ENCODE measurements at places on chromosomes 1 and 21.

DNA sequence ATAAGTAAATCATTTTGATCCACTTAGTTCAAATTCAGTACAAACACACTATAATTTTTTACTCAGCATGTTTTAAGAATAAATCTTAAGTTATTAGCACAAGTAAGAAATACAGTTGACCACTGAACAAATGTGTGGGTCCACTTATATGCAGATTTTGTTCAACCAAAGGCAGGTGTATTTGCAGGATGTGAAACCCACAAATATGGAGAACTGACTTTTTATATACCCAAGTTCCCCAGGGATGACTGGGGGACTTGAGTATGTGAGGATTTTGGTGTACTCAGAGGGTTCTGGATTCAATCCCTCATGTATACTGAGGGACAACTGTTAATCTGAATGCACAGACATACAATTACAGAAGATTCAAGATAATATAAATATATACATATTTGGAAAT, 25.7 kb upstream of the ERICH3 start:
- DNase-seq, result no peak

GRCh38 chr1:177914603-177915002, 55.3 kb downstream of the SEC16B start:
- DNase-seq, result no peak

DNA sequence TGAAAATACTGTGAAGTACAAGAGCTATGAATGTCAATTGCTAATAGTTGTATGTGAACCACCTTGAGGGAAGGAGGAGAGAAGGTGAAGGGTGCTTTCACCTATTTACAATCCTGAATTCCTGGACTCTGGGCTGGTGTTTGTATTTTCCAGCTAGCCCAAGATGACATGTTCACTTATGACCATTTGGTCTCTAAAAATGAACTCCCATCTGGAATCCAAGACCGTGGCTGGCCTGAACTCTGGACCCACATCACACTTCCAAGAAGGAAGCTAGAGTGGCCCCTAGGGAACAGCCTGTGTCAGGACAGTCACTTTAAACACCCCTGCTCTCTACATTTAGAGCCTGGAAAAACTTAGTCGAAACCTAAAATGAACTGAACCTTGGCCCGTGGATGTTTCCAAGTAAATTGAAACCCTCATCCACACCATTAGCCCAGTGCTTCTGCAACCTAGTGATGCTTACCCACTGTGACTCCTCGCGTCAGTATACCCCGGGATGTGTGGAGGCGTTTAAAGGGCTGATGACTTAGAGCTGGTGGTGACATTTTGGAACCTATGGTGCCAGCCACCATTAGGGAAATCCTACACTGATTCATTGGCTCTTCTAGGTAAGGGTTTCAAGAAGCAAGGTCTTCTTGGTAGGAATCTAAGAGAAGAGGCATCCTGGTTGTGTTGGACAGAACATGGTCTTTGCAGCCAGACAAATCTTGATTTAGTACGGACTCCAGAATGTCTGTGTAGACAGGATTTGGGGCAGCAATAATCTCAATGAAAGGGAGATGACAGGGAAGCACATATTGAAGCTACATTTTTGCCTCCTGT, 171.5 kb upstream of the IRF2BP2 start:
- no peak for DNase-seq

DNA sequence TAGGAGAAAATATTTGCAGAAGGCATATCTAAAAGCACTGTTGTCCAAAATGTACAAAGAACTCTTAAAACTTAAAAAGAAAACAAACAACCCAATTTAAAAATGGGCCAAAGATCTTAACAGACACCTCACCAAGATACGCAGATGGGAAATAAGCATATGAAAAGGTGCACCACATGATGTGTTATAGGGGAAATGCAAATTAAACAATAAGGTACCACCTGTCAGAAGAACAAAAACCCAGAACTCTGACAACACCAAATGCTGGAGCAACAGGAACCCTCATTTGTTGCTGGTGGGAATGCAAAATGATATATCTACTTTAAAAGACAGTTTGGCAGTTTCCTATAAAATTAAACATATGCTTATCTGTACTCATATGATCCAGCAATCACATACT, 18.1 kb downstream of the SLC2A5 start:
- no peak for DNase-seq

DNA sequence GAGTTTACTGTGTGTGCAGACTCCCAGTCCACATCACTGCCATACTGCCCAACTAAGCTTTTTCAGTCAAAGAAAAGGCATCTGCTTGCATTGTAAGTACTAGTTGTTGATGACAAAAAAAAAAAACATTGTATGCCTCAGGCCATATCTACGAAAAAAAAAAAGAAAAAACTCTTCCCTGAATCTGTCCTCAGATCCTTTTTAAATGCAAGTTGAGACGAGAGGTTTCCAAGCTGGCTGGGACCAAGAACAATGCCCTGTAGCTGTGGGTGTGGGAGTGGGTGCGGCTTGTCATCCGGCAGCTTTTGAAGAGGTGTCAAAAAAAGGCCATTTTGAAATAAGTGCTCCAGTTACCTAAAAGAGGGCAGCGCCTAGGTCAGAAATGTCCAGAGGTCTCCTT, 29.2 kb upstream of the HHAT start:
- DNase-seq, result no peak

DNA sequence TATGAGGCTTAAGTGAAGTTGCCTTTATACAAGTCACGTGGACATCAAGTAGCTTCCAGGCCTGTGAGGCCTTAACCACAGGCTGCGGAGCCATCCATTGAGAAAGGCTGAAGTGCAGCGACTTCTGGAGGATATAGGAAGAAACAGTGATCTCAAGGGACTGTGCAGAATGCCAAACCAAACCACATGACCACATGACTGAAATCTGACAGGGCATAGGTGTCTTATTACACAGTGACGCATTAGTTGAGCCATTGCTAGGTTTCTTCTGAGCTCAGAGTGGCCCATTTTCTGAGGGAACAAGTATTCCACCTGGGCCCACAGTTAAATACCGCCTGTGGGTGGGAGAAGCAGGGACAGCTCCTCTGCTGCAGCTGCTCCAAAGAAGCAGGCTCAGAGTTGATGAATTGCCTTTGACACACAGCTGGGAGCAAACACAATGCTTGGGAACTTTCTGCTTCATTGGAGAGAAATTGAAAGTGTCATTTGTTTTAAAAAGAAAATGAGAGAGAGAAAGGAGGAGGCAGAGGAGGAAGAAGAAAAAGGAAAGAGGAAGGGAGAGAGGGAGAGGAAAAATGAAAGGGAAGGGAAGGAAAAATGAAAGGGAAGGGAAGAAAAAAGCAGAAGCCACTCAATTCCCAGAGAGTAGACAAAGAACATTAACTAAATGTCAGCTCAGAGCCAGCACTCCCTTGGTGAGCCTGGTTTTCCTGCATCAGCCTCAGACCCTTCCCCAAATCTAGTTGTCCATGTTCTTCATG, 94.4 kb downstream of the COLGALT2 start:
- DNase-seq, result peak; percentile 39

DNA sequence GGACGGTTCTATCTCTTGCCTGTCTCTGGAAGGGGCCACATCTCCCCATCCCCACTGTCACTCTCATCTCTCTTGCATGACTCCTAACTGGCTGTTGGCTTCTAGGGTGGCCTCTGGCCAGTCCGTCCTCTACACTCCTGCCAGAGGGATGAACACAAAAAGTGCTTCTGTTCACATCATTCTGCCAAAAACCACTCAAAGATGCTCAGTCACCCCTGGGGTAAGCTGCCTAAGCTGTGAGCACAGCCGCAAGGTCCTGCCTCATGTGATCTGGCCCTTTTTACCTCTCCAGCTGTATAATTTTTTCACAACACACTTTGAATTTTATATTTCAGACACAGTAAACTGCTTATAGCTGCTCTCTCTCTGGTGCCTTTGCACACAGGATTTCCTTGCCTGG, 97.6 kb upstream of the CD34 start:
- DNase-seq, result no peak

DNA sequence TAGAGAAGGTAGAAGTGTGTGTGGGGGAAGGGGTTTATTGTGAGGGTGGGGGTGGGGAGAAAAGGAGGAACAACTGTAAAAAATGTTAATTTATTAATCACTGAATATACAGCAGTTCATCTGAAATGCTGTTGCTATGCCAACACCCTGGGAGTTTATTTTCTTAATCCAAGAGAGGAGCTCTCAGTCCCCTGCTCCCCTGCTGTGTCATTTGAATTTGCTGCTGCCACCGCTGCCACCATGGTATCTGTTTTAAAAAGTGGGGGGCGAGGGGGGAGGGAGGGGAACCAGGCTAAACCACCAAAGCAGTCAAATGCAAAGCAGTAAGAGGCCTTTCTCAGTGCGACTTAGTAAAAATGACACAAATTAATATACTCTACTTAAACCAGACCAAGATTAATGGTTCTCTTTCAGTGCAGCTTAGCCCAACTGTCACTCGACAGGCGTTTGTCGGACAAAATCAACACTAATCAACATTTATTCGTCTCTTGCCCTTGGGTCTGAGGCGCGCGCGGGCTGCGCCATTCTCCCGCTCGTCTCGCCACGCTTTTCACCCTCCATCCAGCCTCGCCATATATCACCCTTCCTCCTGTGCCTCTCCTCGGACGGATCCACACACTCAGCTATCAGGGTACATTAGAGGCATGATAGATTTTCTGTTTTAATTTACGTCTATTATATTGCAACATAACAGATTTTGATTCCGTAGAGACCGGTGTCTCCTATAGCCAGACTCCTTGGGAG, 76.2 kb downstream of the PBX1 start:
- DNase-seq, result no peak

GRCh38 chr1:21289700-21290545, at the start of gene ECE1:
ECE1 (minus strand) TSS chr1:21290463; CDS start chr1:21290414, 49 bp downstream.
- DNase-seq, result peak; percentile 39

- no peak for DNase-seq
Observed at GRCh38 chr1:2474933-2475371, 1.1 kb upstream of the PLCH2 start.

DNA sequence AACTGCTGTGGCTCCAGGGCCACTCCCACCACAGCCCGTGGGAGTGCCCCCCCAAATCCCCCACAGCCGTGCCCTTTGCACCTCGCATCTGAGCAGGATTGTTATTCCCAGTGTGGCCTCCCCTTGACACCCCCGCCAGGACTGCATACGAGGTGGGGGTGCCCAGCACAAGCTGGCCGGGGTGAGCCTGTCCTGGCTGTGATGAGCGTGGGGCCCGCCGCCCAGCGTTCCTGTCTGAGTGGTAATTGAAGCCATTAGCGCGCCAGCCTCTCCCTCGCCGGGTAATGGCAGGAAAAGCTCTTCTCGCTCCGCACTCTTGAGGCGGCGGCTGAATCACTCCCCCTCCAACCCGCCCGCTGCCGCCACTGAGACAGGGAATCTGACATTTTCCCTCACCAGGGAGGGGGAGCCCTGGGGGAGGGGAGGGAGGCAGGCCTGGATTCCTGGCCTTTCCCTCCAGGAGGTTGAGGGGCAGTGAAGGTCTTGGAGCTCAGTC, 27.7 kb downstream of the PTPRF start:
- DNase-seq, result no peak

DNA sequence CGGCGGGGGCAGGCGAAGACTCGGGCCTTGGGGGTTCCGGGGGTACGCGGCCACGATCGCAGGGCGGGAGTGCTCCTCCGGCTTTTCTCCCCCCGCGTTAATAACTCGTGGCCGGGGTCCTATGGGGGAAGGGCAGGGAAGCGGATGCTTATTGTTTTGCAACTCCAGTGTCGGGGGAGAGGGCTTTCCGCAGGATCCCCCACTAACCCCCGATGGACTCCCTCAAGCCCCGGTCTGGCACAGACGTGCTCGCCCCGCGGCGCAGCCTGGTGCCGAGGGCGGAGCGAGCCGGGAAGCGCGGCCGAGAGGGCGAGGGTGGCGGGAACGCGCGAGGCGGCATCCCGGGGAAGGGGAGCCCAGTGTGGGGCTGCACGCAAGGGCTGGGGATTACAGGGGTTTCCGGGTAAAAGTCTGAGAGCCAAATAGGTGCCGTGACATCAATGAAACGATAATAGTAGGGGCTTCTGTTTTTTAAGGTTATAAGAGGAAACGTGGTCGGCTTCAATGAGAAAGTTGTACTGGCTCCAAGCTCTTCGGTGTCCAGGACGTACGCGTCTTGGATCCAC, 772 bp downstream of the UCK2 start:
- peak; percentile 11 for DNase-seq

- DNase-seq, result no peak
Observed at GRCh38 chr1:6775261-6776043, 9.8 kb upstream of the CAMTA1 start.

- DNase-seq, result peak; percentile 46
Observed at GRCh38 chr1:153352523-153352922, 3.9 kb upstream of the PGLYRP4 start.

DNA sequence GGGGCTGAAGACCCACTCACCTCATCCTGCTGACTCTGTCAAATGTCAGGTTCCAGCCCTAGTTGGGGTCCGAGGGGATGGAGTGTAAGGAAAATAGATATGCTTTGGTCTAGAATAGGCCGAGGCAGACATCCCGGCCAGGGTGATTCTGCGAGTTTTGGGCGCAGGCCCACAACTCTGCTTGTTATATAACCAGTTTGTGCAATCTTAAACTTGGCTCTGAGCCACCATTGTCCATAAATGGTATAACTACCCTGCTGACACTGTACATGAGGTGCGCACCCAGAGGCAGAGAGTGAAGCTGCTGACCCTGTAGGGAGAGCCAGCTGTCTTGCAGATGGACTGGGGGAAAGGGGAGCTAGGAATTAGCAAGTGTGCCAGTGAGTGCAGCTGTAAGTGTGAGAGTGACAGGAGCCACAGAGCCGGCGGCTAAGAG, 1388.8 kb downstream of the AMY1C start:
- DNase-seq, result no peak

DNA sequence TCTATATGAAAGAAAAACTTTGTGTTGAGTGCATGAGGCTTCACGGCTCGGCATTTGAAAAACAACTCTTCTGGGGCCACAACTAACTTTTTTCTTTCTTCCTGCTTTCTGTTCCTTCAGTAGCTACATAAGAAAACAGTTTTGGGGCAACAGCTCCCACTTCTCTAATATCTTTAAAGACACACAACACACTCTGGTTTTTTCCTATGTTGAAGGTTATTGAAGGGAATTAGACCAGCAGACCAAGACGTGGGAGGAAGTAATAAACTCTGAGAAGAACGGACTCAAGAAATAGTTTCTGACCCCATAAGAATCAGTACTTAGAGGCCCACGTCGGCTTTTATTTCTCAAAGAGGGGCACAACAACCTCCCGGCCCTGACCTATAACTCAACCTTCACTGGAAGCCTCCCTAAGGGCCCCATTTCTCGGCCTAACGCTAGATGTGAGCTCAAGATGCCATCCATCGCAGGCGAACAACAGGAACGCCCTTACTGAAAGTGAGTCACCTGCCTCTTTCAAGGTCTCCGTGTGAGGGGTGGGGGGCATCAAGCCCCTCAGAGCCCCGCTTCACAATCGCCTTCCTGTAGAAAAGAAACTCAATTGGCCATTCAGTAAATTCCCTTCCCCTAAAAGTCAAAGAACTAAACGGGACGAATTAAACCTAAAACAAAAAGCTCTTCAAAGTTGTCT, 844 bp downstream of the ZMYM6 start:
- DNase-seq, result no peak

GRCh38 chr1:154628121-154628405, 20.1 kb upstream of the ADAR start:
- no peak for DNase-seq

DNA sequence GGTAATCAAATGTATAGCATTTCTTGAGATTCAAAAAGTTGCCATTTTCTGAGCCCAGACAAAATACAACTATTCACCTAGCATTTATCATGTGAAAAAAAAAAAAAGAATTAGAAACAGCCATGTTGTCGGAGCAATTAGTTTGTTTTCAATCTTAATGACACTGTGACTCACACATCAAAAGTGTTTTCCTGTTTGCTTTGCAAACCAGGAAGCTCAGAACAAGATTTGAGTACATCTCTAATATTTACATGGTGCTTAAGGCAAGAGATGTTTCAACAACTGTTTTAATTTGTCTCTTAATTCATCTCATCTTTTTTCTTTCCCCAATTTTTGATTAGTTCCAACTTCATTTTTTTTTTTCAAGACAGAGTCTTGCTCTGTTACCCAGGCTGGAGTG, 62.5 kb upstream of the CAPZB start:
- no peak for DNase-seq
